ENCODE measurements at places on chromosomes 6 and 20.
A peak's percentile ranks its signal among the peaks of the same experiment; 100 is the strongest.

DNA sequence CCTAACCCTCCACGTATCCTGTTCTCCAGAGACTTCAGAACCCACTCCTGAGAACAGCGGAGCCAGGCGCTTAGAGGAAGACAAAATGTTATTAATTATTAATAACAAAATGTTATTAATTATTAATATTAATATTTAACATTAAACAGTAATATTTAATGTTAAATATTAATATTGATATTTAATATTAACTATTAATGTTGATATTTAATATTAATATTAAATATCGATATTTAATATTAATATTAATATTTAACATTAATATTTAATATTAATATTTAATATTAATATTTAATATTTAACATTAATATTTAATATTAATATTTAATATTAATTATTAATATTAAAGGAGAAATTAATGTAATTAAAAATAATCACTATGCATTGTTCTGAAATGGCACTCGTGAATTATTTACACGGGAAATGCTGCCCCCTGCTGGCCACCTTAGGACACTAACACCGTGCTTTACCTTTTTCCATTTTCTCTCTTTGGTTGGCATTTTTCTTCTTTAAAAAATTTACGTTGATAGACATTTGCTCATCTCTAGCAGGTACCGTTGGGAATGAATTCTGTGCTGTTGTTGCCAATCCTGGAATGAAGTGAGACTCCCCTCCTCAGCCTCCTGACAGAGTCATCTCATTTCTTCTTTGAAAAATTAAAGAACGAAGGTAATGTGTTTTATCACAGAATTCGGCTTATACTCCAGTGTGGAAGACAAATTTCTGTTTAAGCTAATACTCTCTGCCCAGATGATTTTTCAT is 7.5 kb upstream of the GGTLC1 start:
- DNase-seq, result no peak

GRCh38 chr6:155264693-155265320 is 994 bp downstream of the CLDN20 start:
- DNase-seq, result no peak

- no peak for DNase-seq
Observed at GRCh38 chr6:167054987-167055386, 55.8 kb downstream of the CEP43 start.

DNA sequence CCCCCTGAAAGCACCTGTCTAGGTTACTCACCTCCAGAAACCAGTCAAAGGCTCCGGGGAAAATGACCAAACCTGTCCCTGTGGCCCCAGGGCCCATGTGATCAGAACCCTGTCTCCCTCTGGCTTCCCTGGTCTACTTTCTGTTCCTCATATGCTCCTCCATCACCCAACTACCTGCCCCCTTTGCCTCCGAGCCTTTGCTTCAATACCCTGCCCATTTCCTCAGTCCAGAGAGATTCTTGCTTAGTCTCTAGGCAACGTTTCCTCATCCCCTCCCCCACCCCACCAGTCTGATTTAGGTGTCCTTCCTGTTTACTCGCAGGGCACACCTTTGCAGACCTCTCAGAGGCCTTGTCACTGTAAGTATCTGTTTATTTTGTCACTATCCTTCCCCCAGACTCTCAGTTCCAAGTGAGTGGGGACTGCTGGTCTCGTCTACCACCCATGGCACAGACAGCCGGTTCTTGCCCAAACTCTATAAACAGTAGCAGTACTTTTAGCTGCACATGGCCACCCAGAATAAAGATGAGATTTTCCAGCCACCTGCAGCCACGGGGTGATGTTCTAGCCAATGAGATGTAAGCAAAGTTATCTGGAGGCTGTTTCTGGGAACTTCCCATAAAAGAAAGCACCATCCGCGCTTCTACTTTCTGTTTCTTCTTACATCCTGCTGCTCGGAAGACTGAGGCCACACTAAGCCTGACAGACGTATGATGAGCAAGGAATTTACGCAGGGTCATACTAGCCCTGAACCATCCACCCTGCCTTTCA is 13.3 kb downstream of the ELOVL5 start:
- peak; percentile 88 for DNase-seq

- DNase-seq, result no peak
Observed at GRCh38 chr6:139686308-139686707, 311.9 kb upstream of the CITED2 start.

- DNase-seq, result no peak
Observed at GRCh38 chr20:38727607-38728190, 3.4 kb downstream of the SLC32A1 start.

- no peak for DNase-seq
Observed at GRCh38 chr6:108107102-108107501, 32.6 kb upstream of the OSTM1 start.

DNA sequence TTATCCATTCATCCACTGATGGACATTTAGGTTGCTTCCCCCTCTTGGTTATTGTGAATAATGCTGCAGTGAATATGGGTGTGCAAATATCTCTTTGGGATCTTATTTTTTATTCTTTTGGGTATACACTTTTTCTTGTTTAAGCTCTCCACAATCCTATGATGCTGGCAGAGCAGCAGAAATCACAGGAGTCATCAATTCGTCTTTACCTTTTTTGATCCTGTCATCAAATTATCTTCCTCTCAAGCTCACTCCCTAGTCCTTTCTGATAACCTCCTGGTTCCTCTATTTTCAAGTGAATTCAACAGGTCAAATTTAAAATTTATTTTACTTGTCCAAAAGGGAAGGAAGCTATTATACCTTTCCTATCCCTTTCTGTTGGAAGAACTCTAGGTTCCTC is 89.1 kb downstream of the PLCG1 start:
- DNase-seq, result no peak

DNA sequence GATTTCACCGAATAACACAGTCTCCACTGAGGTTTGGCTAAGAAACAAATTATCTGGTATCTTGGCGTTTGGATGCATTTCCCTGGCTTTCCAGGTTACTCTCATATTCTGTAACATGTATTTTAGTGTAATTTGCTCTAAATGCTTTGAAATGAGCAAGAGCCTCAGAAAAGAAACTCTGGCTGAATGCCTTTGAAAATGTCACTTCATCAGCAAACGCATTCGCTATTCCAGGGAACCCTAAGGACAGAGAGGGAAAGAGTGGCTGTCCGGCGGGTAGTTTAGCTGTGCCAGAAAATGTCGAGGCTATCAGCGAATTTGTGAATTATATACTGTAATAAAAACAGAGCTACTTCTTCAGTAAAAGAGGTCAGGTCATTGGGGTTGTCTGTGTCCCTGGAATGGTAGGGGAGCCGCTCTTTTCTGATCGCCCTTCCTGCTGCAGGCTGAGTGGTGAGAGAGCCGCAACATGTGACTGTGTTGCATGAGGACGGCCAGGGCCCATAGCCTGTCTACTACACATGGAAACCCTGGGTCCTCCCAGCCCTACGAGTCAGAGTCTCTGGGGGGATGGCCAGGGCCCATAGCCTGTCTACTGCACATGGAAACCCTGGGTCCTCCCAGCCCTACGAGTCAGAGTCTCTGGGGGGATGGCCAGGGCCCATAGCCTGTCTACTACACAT is 57.3 kb downstream of the SMOC2 start:
- DNase-seq, result no peak
